Temporal lobe (tissue), 4 donors: ENCODE measurements at places on chromosomes 7 and 10. TPM values are rescaled to one million over a fixed set of nuclear protein-coding genes. Genes with fewer than 3 reads are reported as not detected.

The ARL4A gene
- 30.7 TPM for total RNA-seq

The ZNF3 gene
- total RNA-seq = 32.9 TPM

The ICA1 gene
- total RNA-seq = 20.4 TPM

The MMP21 gene
- total RNA-seq = 0.25 TPM

The GPNMB gene
- total RNA-seq = 4.7 TPM

The TBRG4 gene
- total RNA-seq = 35.9 TPM

The RELN gene
- total RNA-seq = 52.6 TPM

The ABCB4 gene
- total RNA-seq = 0.74 TPM
